ENCODE measurements at places on chromosomes 3 and 15. TPM values are rescaled to one million over a fixed set of nuclear protein-coding genes. Genes with fewer than 3 reads are reported as not detected.

The SLC6A20 gene
- polyA plus RNA-seq: not detected

The CA12 gene
- polyA plus RNA-seq: 44.3 TPM

The CIP2A gene
- polyA plus RNA-seq: 6.9 TPM

The BSN gene
- polyA plus RNA-seq: 0.08 TPM

The FAM43A gene
- 1.8 TPM for polyA plus RNA-seq

The CHDH gene
- polyA plus RNA-seq: 0.33 TPM

The PLA1A gene
- polyA plus RNA-seq: 0.08 TPM

The LRRC31 gene
- not detected for polyA plus RNA-seq

The MCF2L2 gene
- polyA plus RNA-seq: 0.56 TPM

The GATM gene
- 0.58 TPM for polyA plus RNA-seq

The ARRDC4 gene
- polyA plus RNA-seq: 3.9 TPM

The THAP10 gene
- polyA plus RNA-seq: 3.2 TPM

The FBXO40 gene
- not detected for polyA plus RNA-seq

The IL17RC gene
- polyA plus RNA-seq: 17.3 TPM

The TMEM266 gene
- polyA plus RNA-seq: 0.07 TPM

GRCh38 chr15:56533731-56534403, 68.9 kb upstream of the MNS1 start:
- H3K27me3 ChIP-seq: no peaks in the 10 kb centered on the region
- no peaks in the 10 kb centered on the region for H3K36me3 ChIP-seq
- H3K27ac ChIP-seq: no peak overlapping the region
- H3K4me3 ChIP-seq: no peak overlapping the region
- H3K4me1 ChIP-seq: no peaks in the 10 kb centered on the region

GRCh38 chr3:43879166-43879565, 188.4 kb downstream of the ABHD5 start:
- no peaks in the 10 kb centered on the region for H3K36me3 ChIP-seq
- no peaks in the 10 kb centered on the region for H3K27me3 ChIP-seq
- no peaks in the 10 kb centered on the region for H3K4me1 ChIP-seq
- H3K4me3 ChIP-seq: no peak overlapping the region
- DNase-seq: no peak

- no peak overlapping the region for H3K27ac ChIP-seq
- H3K36me3 ChIP-seq: no peaks in the 10 kb centered on the region
- DNase-seq: peak; percentile 85
- no peak overlapping the region for H3K4me3 ChIP-seq
Measured at GRCh38 chr3:183116025-183116614, 16.8 kb upstream of the MCCC1 start.

DNA sequence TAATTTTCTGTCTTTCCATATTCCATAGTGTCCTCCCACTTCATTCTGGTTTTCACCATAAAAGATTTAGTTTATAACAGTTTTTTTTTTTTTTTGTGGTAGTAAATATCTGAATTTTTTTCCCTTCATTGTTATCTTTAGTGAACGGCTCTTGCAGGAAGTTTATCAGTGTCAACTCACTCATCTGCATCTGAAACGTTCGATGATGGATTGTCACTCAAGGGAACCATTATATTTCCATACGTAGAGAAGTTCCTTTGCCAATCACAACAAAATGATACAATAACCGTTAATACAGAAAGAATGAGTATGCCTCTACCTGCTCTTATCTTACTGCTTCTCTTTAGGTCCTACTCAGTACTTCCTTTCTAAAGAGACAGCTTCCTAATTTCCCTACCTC, 651.2 kb upstream of the KCNMB2 start:
- no peaks in the 10 kb centered on the region for H3K4me1 ChIP-seq
- H3K27ac ChIP-seq: no peak overlapping the region
- H3K36me3 ChIP-seq: no peaks in the 10 kb centered on the region
- H3K4me3 ChIP-seq: no peak overlapping the region

- H3K27me3 ChIP-seq: no peaks in the 10 kb centered on the region
- no peak for DNase-seq
- H3K36me3 ChIP-seq: peaks cover 3% of the 10 kb centered on the region
- H3K4me1 ChIP-seq: no peaks in the 10 kb centered on the region
- no peak overlapping the region for H3K27ac ChIP-seq
Measured at GRCh38 chr3:114011059-114011797, 45.1 kb downstream of the CCDC191 start.

GRCh38 chr3:56408761-56409196, 59.5 kb downstream of the ERC2 start:
- no peaks in the 10 kb centered on the region for H3K27me3 ChIP-seq
- no peaks in the 10 kb centered on the region for H3K4me1 ChIP-seq
- no peak for DNase-seq
- no peak overlapping the region for H3K27ac ChIP-seq

DNA sequence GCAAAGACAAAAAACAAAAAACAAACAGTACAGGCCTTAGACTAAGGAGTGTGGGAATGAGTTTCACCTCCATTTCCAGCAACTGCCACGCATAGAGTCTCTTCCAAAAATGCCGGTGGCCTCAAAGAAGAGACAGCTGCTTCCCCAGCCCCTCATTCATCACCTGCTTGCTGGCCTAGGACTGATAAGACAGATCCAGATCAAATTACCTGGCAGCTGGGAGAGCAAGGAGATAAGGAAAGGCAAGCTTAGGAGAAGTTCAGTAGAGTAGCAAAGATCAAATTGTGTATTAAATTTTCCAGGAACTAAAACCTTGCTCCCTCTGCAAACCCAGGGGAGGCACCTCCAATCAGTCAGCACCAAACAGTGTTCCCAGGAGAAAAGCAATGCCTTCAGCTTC, 325.8 kb upstream of the CTNNB1 start:
- no peaks in the 10 kb centered on the region for H3K4me1 ChIP-seq
- no peaks in the 10 kb centered on the region for H3K36me3 ChIP-seq
- no peaks in the 10 kb centered on the region for H3K27me3 ChIP-seq
- no peak for DNase-seq

DNA sequence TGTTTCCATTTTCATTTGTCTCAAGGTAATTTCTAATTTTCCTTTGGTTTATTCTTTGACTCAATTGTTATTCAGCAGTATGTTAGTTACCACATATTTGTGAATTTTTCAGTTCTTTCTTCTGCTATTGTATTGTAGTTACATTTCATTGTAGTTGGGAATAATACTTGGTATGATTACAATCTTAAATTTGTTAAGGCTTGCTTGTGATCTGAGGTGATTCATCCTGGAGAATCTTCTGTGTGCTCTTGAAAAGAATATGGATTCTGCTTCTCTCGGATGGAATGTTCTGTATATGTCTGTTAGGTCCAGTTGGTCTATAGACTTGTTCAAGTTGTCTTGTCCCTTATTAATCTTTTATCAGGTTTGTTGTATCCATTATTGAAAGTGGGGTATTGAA, 63.4 kb upstream of the VEPH1 start:
- no peaks in the 10 kb centered on the region for H3K4me1 ChIP-seq
- no peak for DNase-seq
- no peak overlapping the region for H3K27ac ChIP-seq
- no peaks in the 10 kb centered on the region for H3K27me3 ChIP-seq

GRCh38 chr15:69848551-69849231, 249.0 kb downstream of the TLE3 start:
- no peaks in the 10 kb centered on the region for H3K27me3 ChIP-seq
- DNase-seq: no peak
- H3K36me3 ChIP-seq: no peaks in the 10 kb centered on the region

- H3K4me3 ChIP-seq: no peak overlapping the region
- H3K27ac ChIP-seq: peak overlapping the region; percentile 19
- no peaks in the 10 kb centered on the region for H3K27me3 ChIP-seq
- peaks cover 93% of the 10 kb centered on the region for H3K36me3 ChIP-seq
- no peaks in the 10 kb centered on the region for H3K4me1 ChIP-seq
Measured at GRCh38 chr15:48425051-48425450, 93.8 kb downstream of the DUT start.

GRCh38 chr3:138338811-138339210, 9.2 kb upstream of the NME9 start:
- no peaks in the 10 kb centered on the region for H3K27me3 ChIP-seq
- DNase-seq: no peak
- H3K36me3 ChIP-seq: no peaks in the 10 kb centered on the region
- no peak overlapping the region for H3K4me3 ChIP-seq

- H3K36me3 ChIP-seq: no peaks in the 10 kb centered on the region
- no peak for DNase-seq
- no peaks in the 10 kb centered on the region for H3K4me1 ChIP-seq
- H3K27me3 ChIP-seq: no peaks in the 10 kb centered on the region
Measured at GRCh38 chr3:168574455-168575158, 478.9 kb upstream of the GOLIM4 start.

GRCh38 chr3:71075494-71075893, 508.0 kb downstream of the FOXP1 start:
- no peaks in the 10 kb centered on the region for H3K27me3 ChIP-seq
- H3K27ac ChIP-seq: no peak overlapping the region
- H3K4me3 ChIP-seq: no peak overlapping the region
- no peaks in the 10 kb centered on the region for H3K36me3 ChIP-seq
- H3K4me1 ChIP-seq: peaks cover 20% of the 10 kb centered on the region

DNA sequence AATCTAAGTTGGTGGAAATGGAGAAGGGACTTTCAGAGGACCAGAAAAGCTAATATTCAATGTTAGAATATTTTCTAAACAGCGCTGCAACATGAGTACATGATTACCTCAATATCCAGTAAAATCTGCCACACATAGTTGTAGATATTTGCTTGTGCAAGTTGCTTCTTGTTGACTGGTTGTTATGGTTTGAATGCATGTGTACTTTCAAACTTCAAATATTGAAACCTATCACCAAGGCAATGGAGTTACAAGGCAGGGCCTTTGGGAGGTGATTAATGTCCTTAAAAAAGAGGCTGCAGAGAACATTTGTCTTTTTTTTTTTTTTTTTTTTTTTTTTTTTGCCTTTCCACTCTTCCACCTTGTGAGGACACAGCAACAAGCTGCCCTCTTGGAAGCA, 49.9 kb downstream of the TMCO5A start:
- H3K27ac ChIP-seq: no peak overlapping the region
- peaks cover 9% of the 10 kb centered on the region for H3K4me1 ChIP-seq
- no peak overlapping the region for H3K4me3 ChIP-seq
- H3K36me3 ChIP-seq: no peaks in the 10 kb centered on the region
- H3K27me3 ChIP-seq: no peaks in the 10 kb centered on the region

DNA sequence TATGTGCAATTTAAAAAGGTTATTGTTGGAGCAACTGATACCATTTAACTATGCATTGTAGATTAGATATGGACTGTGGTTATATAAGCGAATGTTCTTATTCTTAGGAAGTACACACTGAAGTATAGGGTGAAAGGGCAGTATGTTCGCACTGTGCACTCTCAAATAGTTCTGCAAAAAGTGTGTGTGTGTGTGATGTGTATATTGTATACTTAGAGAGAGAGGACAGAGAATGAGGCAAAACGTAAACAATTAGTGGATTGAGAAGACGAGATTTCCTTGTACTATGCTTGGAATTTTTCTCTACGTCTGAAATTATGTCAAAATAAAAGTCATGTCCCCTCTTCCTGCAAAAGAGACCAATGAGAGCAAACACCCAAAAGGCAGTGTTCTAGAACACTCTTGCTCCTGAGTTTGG, 30.4 kb downstream of the LSM3 start:
- H3K4me1 ChIP-seq: peaks cover 10% of the 10 kb centered on the region
- no peaks in the 10 kb centered on the region for H3K27me3 ChIP-seq
- DNase-seq: no peak
- no peak overlapping the region for H3K4me3 ChIP-seq

GRCh38 chr15:99554880-99555488, 10.8 kb upstream of the MEF2A start:
- DNase-seq: no peak
- no peak overlapping the region for H3K4me3 ChIP-seq
- no peak overlapping the region for H3K27ac ChIP-seq

DNA sequence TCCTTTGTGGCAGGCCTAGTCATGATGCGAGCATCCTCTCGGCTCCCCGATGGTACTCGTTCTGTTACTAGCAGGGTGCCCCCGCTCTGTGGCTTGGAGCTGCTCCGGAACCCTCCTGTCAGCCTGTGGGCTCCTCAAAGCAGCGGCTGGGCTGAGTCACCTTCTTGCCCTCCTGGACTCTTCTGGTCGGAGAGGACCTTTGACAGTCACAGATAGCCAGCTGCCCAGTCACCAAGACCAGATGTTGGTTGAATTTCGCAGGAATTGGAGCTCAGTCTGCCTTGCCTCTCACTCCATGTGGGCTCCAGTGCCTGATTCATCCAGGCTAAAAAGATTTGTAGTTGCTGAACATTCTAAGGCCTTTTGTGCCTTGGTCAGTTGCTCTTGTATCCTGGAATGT, 94.5 kb downstream of the CHCHD6 start:
- no peak overlapping the region for H3K4me3 ChIP-seq
- H3K27ac ChIP-seq: no peak overlapping the region
- no peak for DNase-seq
- H3K27me3 ChIP-seq: no peaks in the 10 kb centered on the region
- H3K4me1 ChIP-seq: no peaks in the 10 kb centered on the region
- peaks cover 6% of the 10 kb centered on the region for H3K36me3 ChIP-seq

- no peak overlapping the region for H3K27ac ChIP-seq
- no peaks in the 10 kb centered on the region for H3K4me1 ChIP-seq
- no peak overlapping the region for H3K4me3 ChIP-seq
- peak; percentile 18 for DNase-seq
Measured at GRCh38 chr3:46905661-46906451, 28.3 kb downstream of the PTH1R start.

- no peaks in the 10 kb centered on the region for H3K4me1 ChIP-seq
- no peak overlapping the region for H3K27ac ChIP-seq
- H3K27me3 ChIP-seq: no peaks in the 10 kb centered on the region
- DNase-seq: no peak
- H3K36me3 ChIP-seq: peaks cover 7% of the 10 kb centered on the region
Measured at GRCh38 chr3:124674336-124674735, 55.9 kb upstream of the UMPS start.

- peak; percentile 44 for DNase-seq
- peak overlapping the region; percentile 72 for H3K4me3 ChIP-seq
Measured at GRCh38 chr15:35545316-35545823, 595 bp downstream of the DPH6 start.

DNA sequence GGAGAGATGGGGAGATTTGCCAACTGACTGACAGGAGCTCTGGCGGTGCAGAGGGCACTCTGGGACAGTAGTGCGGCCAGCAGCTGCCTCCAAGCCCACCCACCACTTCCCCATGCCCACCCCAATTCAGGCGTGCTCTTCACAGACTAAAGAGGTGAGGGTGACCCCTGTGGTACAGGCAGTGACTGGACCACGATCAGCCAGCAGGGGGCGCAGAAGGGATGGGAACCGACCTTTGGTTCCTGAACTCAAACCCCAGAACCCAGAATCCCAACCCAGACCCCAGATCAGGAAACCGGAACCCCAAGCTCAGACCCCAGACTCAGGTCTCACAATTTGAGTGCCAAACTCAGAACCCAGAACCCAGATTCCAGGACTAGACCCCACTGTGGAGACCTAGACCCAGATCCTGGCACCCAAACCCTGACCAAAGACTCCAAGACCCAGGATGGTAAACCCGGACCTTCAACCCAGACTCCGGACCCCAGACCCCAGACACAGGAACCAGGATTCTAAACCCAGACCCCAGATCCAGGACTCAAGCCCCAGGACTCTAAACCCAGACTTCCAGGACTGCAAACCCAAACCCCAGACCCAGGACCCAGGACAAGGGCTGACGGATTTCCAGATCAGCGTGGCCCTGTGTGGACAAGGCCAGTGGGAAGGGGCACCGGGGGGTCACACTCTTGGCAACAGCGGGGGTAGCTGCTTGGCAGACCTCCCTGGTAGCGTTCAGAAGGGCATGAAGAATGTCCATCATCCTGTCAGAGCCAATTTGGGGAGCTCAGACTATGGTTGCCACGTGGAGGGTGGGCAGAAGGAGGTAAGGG, 3.7 kb upstream of the MYL3 start:
- H3K27ac ChIP-seq: no peak overlapping the region
- H3K27me3 ChIP-seq: no peaks in the 10 kb centered on the region

GRCh38 chr3:27279123-27279522, 90.1 kb downstream of the NEK10 start:
- no peak overlapping the region for H3K27ac ChIP-seq
- peak; percentile 38 for DNase-seq
- H3K36me3 ChIP-seq: no peaks in the 10 kb centered on the region
- no peak overlapping the region for H3K4me3 ChIP-seq
- H3K4me1 ChIP-seq: no peaks in the 10 kb centered on the region

Data from SK-N-SH (cell line).